ENCODE measurements at places on chromosomes 6 and 20.

DNA sequence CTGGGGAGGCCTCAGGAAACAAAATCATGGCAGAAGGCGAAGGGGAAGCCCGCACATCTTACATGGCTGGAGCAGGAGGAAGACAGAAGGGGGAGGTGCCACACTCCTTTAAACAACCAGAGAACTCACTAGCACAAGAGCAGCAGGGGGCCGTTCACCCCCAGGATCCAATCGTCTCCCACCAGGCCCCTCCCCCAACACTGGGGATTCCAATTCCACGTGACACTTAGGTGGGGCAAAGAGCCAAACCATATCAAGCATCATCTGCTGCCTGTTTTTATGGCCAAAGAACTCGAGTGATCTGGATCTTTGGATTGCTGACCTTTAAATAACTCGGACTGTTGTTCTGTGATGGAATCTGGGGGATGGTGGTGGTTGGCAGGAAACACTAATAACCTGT, 28.0 kb downstream of the PNLDC1 start:
- no peak for DNase-seq

DNA sequence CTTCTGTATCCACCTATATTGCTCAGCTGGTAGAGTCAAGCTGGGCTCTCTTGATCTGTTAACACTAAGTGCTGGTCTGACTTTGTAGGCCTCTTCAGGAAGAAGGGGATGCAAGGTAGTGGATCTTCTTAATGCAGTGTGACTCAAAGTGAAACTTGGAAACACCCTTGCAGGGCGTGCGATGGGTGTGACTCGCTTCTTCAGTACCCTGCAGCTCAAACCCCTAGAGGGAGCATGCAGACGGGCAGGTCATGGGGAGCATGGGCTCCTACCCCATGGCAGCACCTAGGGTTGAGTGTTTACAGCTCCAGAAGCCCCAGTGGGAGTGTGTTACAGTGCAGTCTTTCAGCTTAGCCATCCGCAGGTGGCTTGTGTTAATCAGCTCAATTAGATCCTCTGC, 757 bp upstream of the SAMD3 start:
- DNase-seq, result peak; percentile 16

GRCh38 chr20:31990641-31991338, 19.4 kb upstream of the CCM2L start:
- no peak for DNase-seq

- no peak for DNase-seq
These were observed 8.0 kb downstream of the RNF217 start for GRCh38 chr6:124970243-124970642.

DNA sequence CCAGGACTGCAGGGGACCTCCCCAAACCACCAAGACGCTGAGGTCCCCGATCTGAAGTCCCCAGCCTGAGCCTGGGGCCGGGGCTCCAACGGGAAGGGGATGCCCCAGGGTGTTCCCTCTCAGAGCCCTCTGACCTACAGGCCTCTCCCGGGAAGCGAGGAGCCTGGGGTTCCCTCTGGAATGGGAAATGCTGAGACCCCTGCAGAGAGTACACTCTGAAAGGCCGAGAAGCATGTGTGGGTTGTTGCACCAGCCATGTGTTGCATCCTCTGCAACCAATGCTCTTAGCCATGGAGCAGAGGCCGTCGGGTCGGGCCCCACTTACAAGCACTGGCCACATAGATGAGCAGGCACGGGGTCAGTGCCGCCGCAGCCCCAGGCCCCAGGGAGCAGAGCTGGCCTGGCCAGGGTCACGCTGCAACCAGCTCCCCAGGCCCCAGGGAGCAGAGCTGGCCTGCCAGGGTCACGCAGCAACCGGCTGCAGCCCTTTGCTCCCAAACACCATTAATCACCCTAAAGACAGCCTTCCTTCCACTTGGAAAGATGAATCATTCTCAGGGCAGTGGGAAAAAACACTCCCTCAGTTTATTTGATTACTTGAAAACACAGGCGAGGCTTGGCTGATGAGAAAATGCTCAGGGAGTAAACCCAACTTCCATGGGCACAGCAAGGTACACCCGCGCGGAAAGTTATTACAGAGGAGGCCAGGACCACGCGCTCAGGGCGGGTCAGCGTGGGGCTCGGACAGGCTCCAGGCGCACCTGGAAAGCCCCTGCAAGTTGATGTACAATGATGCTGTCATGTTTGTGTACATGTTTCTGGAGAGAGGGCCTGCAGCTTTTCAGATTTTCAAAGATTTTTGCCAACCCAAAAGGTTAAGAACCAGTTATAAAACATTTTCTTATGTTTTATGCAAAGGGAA, 78.0 kb upstream of the AFDN start:
- DNase-seq, result no peak

DNA sequence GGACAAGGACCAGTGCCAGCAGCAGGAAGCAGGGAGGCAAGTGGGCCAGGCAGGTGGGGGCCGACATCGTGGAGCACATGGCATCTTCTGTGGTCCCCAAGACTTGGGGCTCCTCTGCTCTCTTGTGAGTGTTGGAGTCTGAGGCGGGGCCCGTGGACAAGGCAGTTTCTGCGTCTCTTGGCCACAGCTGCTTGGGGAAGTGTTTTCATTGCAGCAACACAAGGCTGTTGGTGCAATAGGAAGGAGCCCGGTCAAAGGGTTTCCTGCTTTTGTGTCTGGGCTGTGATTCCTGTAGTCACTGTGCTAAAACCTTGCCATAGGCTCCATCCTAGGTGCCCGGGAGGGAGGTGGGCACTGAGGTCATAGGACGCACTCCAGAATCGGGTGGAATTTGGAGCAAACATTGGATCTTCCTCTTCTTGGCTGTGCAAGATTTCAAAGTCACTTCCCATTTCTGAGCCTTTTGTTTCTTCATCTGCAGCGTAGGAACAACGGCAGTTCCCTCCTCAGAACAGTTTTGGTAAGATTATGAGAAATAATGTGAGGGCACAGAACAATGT, at the start of gene SIRPB2:
TSS of gene SIRPB2 (minus strand) at position 140 of the 560 bp plus-strand sequence. CDS start at position 79, 61 bp downstream.
- DNase-seq, result no peak

- no peak for DNase-seq
These were observed 272.1 kb downstream of the ZFAND3 start for GRCh38 chr6:38091613-38092012.

DNA sequence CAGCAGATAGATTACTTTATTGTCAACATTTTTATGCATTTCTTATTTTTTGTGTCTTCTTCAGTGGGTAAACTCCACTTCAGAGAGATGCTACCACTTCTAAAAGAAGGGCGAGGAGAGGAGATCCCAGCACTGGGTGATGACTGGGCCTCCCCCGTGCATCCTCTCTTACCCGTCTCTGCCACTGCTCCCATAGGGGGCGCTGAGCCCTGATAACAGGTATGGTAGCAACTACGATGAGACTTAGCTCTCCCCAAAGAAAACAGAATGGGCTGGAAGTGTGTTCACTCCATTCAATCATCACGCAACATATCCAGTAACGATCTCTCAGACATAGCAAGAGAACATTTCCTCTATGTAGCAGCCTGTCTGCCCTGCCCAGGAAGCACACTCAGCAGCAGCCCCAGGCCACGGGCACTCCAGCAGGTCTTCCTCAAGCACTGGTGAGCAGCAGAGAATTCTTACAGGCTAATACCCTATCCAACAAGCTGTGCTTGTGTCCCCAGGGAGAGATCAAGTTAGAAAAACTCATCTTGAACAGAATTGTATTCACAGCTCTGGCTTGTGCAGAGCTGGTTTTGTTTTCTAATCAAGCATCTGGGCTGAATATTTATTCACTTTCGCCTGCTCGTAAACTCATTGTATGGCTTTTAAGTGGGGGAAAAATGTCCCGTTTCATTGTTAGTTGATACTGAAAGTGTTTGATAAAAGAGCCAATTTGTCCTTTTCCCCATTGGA, 533.1 kb upstream of the CDH4 start:
- no peak for DNase-seq

DNA sequence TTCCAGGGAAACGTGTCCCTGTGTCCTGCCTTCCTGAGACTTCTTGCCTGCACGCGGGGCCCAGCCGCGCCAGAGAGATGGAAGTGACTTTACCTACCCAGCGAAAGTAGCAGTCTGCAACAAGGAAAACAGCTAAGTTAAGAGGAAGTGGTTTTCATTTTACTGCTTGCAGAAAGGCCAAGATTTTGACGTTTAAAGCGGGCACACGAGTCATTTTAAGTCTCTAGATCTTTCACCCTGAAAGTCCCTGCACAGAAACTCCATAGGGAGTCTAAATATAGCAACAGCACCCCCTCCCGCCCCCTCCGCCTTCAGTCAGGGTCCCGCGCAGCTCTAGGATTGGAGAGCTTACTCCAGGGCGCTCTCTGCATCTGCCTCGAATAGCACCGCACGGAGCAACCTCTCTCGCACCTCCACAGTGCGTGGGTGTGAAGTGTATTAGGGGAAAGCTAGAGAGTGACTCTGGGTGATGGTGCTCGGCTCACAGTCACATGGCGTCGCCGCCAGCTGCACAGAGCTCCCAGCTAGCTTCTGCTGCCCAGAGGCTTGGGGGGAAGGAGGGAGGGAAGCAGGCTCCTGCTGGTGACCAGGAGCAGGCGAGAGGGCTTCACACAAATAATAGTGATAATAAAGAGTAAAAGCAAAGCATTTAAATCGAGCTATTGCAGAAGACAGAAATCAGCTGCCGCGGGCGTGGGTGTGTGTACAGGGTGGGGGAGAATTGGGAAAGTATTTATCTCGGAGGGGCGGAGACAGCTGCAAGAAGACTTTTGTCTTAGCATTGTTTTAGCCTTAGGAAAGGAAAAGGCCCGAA, 1.8 kb upstream of the KCNQ5 start:
- no peak for DNase-seq

DNA sequence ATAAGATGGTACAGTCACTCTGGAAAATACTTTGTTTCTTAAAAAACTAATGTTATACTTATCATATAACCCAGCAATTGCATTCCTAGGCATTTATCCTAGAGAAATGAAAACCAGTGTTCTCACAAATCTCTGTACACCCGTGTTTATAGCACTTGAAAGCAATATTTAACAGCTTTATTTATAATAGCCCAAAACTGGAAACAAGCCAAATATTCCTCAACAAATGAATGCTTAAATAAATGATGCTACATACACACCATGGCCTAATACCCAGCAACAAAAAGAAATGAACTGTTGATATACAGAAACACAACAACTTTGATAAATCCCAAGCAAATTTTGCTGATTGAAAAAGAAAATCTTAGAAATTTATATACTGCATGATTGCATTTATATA, 51.3 kb downstream of the GFRA4 start:
- DNase-seq, result no peak

- DNase-seq, result no peak
These were observed 106.3 kb downstream of the ZDHHC14 start for GRCh38 chr6:157487110-157487773.

DNA sequence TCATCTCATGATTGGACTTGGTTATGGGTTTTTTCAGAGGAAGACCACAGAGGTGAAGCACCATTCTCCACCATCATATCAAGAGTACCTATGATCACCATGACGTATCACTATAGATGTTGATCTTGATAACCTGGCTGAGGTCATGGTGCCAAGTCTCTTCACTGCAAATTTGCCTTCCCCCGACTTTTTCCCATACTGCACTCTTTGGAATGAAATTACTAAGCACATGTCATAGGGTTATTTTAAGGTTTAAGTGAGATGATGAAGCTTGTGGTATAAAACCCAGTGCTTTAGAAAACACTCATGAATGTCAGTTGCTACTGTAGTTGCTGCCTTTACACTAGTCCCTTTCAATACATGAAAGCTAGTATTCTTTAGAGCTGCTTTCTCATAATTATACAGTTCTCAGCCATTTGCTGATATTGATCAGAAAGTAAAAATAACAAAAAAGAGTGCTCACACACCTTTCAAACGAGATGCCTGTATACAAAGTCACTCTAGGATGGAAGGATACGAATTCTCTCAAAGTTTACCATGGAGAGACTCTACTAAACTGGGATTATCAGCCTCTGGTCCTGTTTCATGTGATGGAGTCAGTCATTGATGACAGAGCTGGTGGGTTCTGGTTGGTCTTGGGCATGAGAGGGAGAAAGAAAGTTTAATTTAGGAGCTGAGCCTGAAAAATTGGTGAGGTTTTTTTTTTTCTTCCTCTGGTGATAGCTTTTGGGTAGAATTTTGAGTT, 228.1 kb downstream of the PRL start:
- no peak for DNase-seq

GRCh38 chr6:110359556-110359955, 1.4 kb upstream of the METTL24 start:
- DNase-seq, result no peak

GRCh38 chr6:159929819-159930218, 39.0 kb downstream of the MAS1 start:
- no peak for DNase-seq

- DNase-seq, result no peak
These were observed 6.3 kb upstream of the PLTP start for GRCh38 chr20:45918182-45918737.

GRCh38 chr6:9576521-9576920, 838.4 kb downstream of the TFAP2A start:
- DNase-seq, result no peak

- no peak for DNase-seq
These were observed 30.5 kb downstream of the FOXP4 start for GRCh38 chr6:41576667-41577066.

DNA sequence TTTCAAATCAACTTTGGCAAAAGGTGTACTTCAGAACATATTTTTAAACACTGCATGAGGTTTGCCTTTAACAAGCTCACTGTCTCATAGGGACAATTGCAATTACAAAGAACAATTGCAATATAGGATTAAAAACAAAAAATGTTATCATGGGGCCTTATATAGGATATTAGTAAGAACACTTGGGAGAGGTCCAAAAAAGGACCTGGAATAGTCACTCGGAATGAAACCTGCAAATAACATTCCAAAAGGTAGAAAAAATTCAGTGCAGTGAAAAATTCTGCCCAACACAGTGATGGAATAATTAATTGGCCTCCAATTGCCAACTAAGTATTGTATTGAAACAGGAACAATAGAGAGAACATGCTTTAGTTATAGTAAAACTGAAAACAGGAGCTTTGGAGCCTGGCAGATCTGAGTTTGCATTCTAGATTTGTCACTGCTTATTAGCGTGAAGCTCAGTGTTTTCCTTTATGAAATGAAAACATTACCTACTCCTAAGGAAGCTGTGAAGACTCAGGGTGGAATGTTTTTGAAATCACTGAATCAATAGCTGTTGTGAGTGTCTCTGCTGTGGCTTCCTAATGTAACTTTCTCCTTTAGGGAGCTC, 172.6 kb upstream of the BMP5 start:
- no peak for DNase-seq

DNA sequence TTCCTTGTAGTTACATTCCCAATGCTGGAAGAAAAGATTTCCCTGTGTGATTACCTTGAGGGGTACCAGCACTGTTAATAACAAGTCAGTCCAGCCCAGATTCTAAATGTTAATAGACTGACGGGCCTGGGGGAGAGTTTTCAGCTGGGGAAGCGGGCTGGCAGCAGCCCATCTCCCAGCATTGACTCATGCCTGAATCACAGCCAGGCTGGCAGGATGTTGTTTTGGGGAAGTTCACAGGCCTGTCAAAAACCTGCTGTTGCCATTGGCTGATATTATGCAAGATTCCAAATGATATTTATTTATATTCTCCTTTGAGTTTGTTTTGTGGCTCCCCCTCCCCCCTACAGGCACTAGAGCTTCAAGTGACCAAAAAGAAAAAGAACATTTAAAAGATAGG, 213.9 kb upstream of the CNR1 start:
- DNase-seq, result no peak

GRCh38 chr6:101083533-101084175, 202.5 kb upstream of the ASCC3 start:
- DNase-seq, result no peak
